ENCODE measurements at places on chromosomes 12 and 14.

DNA sequence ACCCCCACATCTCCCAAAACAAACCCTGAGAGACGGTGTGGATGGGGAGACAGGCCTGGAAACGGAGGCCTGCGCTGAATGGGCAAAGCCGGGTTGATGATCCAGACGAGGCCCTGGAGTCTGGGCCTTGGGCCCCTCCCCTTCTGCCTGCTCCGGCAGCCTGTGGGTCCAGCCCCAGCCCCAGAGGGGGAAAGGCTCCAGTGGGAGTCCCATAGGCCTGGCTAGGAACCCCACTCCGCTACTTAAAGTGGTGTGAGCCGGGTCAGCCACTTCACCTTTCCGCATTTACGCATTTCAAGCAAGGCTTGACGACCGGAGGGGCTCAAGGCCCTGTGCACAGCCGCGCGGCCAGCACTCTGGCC, 695 bp upstream of the TNFAIP2 start:
- no peak for DNase-seq
- H3K36me3 ChIP-seq: no peaks in the 10 kb centered on the region
- no peaks in the 10 kb centered on the region for H3K27me3 ChIP-seq
- peak overlapping the region; percentile 94 for H3K27ac ChIP-seq

GRCh38 chr12:124026755-124027745, 54.0 kb downstream of the ZNF664 start:
- H3K36me3 ChIP-seq: no peaks in the 10 kb centered on the region
- H3K27ac ChIP-seq: no peak overlapping the region
- DNase-seq: no peak
- H3K4me1 ChIP-seq: no peaks in the 10 kb centered on the region
- no peaks in the 10 kb centered on the region for H3K27me3 ChIP-seq

- no peaks in the 10 kb centered on the region for H3K36me3 ChIP-seq
- peak overlapping the region; percentile 81 for H3K27ac ChIP-seq
- H3K4me3 ChIP-seq: no peak overlapping the region
- H3K4me1 ChIP-seq: peaks cover 8% of the 10 kb centered on the region
- no peak for DNase-seq
Measured at GRCh38 chr12:124668602-124669001, 101.2 kb upstream of the NCOR2 start.

- no peaks in the 10 kb centered on the region for H3K36me3 ChIP-seq
- H3K27me3 ChIP-seq: no peaks in the 10 kb centered on the region
- H3K27ac ChIP-seq: no peak overlapping the region
- H3K4me3 ChIP-seq: no peak overlapping the region
- DNase-seq: no peak
Measured at GRCh38 chr12:10167599-10167998, 4.3 kb downstream of the OLR1 start.

DNA sequence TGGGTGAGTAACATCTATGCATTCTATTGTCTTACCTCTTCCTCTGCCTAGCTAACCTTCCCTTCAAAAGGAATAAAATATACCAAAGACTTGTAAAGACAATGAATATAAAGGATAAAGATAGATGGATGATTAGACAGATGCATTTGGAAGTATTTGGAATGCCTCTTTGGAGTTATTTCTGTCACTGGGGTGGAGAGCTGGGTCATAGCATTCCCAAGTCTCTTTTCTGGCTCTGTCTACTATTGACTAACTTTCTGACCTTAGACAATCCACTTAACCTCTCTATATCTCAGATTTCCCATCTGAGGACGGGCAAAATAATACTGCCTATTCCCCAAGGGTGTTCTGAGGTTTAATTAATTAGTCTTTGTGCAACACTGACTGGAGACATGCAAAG, 517.4 kb downstream of the DIO2 start:
- H3K4me3 ChIP-seq: no peak overlapping the region
- no peaks in the 10 kb centered on the region for H3K27me3 ChIP-seq
- no peaks in the 10 kb centered on the region for H3K4me1 ChIP-seq
- DNase-seq: no peak

- H3K27me3 ChIP-seq: no peaks in the 10 kb centered on the region
- no peak for DNase-seq
- H3K27ac ChIP-seq: peak overlapping the region; percentile 92
- peaks cover 49% of the 10 kb centered on the region for H3K4me1 ChIP-seq
- no peak overlapping the region for H3K4me3 ChIP-seq
- no peaks in the 10 kb centered on the region for H3K36me3 ChIP-seq
Measured at GRCh38 chr12:55972042-55972441, 1.8 kb upstream of the RAB5B start.

DNA sequence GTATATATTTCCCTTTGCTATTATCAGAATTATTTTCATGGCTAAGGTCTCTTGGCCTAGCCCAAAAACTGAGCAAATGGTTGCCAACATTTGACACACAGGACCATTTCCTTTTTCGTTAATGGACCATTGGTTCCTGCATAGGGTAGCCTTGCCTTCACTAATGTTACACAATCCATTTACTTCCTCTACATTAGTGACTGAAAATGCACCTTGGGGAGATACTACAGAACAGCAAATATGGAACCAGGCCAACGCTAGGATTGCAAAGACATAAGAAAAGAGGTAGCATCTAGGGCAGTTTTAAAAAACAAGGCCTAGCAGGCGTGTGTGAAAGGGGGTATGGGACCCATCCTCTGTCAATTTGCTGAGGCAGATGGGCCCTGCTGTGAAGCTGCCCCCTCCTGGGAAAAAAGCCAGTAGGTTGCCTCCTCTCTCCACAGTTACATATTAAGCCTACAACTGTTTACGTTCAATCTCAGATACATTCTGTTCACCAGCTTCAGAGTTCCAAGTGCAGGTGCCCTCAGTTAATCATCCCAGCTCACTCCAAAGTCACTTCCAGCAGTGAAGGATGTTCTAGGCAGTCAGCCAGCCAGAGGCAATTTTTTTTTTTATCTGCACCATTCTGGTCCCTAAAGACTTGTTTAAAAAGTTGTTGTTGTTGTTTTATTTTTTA, 15.0 kb downstream of the AQP6 start:
- peaks cover 2% of the 10 kb centered on the region for H3K36me3 ChIP-seq
- no peak overlapping the region for H3K4me3 ChIP-seq
- peaks cover 24% of the 10 kb centered on the region for H3K4me1 ChIP-seq

DNA sequence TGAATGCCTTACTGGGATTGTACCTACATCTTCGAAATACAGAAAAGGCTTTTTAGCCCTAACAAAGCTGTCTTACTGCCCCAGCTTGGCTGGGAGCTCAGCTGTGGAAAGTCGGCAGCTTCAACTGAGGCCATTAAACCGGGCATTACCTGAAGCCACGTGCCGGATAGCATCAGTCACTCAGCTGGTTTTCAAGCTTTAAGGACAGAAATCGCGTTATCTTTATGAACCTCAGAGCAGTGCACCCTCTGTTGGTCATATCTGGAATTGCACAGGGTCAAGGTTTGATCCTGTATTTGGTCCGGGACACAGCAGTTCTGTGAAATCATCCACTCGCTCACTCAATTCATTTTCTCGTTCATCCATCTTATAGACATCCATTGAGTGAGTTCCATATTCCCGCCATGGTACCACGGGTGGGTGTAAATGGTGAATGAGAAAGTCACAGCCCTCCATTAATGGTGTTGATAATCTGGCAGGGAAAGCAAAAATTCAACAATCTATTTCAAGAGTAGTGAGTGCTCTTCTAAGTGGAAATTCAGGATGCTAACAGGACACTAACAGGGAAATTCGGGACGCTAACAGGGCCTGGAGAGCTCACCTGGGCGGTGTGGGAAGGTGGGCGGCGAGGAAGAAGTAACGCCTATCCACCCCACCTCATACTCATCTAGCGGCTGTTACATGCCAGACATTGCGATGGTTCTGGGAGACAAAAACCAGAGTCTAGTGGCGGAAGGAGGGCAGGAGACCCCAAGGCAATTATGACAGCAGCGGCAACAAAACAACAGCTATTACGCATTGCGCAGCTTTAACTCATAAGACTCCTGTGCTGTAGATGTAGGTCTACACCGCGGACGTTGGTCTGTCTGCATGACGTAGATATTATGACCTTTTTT, 60.6 kb upstream of the TCL1A start:
- no peak overlapping the region for H3K4me3 ChIP-seq

DNA sequence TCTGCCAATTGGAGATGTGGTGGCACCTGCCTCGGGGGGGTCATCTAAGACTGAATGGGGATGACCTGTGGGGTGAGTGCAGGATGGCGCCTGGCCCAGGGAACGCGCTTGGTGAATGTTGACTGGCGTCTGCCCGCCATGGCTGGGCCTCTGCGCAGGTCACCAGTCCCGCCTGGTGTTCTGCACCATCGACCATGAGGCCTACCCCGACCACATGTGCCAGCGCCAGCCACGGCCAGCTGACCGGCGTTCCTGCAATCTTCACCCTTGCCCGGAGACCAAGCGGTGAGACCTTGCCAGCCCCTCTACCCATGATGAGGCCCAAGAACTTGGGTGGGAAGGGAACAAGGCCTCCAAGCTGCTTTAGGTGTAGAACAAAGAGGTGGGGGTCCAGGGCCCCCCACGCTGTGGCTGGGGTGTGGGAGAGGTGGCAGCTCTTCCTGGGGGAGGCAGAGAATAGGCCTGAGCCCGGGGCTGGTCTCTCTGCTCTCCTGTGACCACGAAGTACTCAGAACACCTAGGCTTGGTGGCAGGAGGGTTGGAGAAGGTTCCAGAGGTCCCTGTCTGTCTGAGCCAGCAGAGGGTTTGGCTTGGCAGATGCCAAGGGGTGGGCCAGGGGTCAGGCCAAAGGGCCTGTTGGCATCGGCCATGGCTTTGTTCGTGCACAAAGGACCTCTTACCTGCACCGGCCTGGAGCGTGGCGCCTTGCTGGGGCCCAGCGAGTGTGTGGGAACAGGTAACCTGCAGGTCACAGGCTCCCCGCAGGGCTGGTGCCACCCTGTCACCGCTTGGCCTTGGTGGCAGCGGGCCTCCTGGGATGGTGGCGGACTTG, 15.4 kb downstream of the PAPLN start:
- H3K4me1 ChIP-seq: no peaks in the 10 kb centered on the region

DNA sequence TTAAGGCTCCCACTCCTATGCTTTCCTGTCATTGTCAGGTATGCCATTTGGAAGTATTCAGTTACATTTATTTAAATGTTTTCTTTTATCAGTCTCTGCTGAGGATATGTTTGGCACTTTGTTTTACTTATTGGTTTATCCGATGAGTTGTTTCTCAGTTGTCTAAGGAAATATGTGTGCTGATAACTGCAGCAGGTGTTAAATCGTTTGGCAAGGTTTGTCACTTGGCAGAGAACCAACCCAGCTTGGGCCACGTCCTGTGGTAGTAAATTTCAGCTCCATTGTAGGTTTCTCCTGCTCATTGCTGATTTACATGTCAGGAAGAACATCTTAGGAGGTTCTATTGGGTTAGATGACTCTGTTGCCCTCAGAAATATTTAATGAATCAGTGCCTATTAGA, 22.0 kb upstream of the MGST1 start:
- H3K27ac ChIP-seq: no peak overlapping the region
- H3K4me3 ChIP-seq: no peak overlapping the region
- H3K36me3 ChIP-seq: no peaks in the 10 kb centered on the region
- H3K4me1 ChIP-seq: no peaks in the 10 kb centered on the region

DNA sequence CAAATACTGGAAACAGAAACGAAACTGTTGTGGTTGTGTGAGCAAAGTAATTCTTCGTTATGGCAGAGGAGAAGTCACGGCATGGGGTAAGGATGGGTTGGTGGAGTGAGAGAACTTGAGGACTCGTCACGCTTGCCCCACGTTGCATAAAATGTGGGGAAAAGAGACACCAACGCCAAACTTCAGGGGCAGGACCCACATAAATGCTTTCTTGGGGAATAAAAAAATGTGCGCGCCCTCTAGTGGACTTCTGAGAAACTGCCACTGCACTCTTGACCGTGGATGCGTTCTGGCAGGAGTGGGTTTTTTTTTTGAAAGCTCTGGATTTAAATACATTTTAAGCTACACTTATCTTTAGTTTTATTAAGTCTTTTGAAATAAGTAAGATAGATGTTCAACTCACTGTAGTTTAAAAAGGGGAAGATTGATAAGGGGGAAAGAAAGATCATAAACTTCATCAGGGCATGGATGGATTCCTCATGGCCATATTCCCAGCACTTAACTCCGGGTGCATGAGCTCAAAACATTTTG, 4.1 kb upstream of the IGF1 start:
- H3K36me3 ChIP-seq: no peaks in the 10 kb centered on the region
- peak overlapping the region; percentile 21 for H3K4me3 ChIP-seq
- DNase-seq: peak; percentile 37
- peak overlapping the region; percentile 36 for H3K27ac ChIP-seq

GRCh38 chr14:33150666-33151428, 212.2 kb downstream of the NPAS3 start:
- DNase-seq: no peak
- no peak overlapping the region for H3K4me3 ChIP-seq
- H3K4me1 ChIP-seq: no peaks in the 10 kb centered on the region
- H3K36me3 ChIP-seq: no peaks in the 10 kb centered on the region

- peaks cover 4% of the 10 kb centered on the region for H3K4me1 ChIP-seq
- no peaks in the 10 kb centered on the region for H3K36me3 ChIP-seq
- H3K27ac ChIP-seq: peak overlapping the region; percentile 76
- no peak for DNase-seq
- H3K4me3 ChIP-seq: peak overlapping the region; percentile 63
Measured at GRCh38 chr14:58238252-58239243, 6.1 kb upstream of the PSMA3 start.
